ENCODE measurements at places on chromosomes 6 and 20.

DNA sequence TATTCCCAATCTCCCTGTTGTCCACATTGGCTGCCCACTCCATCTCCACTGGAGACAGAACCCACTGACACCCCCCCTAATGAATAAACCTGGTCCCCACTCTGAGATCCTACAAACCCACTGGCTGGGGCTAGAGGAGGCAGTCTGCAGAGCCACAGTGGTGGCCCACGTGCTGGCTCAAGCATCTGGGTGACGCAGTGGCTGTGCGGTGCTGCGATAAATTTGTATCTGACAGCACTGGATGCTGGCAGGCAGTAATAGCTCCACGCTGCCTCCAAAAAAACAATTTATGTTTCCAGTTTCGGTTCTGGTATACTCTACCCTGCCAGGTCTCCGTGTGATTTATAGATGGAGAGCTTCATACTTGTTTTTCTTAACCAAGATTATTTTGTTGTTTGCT lies 87.1 kb upstream of the SYNDIG1 start:
- no peak for DNase-seq

DNA sequence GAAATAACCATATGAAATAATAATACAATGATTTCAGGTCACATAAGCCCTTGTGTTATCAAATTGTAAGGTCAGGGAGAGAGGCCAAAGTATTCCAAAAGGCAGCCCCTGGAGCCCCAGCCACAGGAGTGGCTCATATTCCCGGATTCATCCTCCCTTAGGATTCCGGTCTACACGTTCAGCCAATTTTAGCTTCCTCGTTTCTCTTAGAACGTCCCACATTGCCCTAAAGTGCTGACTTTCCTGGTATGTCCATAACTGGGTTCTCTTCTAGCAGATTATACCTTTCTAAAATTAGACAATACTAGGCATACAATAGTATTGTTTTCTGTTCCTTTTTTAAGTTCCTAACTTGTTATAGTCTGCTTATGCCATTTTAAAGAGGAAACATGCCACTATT lies 192.7 kb upstream of the NOX3 start:
- DNase-seq: peak; percentile 3

DNA sequence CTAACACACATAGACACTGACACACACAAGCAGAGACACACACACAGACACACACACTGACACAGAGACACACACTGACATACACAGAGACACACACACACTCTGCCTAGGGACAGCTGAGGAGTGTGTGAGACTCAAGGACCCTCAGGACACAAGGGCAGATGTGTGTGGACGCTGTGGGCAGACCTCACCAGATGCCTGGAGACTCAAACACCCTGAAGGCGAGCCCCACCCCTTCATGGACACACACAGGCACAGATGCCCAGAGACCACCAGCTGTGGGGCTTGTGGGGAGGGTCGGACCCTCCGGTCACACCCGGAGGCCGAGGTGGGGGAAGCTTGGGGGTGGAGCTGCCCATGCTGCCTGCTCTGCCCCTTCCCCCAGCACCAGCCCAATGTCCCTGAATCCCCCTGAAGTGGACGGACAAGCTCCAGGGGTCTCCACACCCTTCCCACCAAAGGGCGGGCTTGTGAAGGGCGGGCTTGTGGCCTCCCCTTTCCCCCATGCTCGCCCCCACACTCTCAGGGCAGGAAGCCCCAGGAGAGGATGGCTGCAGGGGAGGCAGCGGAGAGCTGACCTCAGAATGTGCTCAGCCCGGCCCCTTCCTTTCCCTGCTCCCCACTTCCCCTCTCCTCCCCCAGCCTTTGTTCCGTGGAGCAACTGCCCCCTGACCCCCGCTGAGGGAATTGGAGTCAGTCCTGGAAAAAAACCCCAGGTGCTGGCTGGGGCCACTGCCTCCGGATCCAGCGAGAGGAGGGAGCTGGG lies 13.9 kb upstream of the ABHD16B start:
- DNase-seq: peak; percentile 63

- no peak for DNase-seq
Measured at GRCh38 chr6:13372688-13373487, 44.6 kb upstream of the TBC1D7 start.

Data from hindlimb muscle (tissue), 1 donor.